NCI-H2107 (cell line): ENCODE measurements at places on chromosomes 12 and 14.

DNA sequence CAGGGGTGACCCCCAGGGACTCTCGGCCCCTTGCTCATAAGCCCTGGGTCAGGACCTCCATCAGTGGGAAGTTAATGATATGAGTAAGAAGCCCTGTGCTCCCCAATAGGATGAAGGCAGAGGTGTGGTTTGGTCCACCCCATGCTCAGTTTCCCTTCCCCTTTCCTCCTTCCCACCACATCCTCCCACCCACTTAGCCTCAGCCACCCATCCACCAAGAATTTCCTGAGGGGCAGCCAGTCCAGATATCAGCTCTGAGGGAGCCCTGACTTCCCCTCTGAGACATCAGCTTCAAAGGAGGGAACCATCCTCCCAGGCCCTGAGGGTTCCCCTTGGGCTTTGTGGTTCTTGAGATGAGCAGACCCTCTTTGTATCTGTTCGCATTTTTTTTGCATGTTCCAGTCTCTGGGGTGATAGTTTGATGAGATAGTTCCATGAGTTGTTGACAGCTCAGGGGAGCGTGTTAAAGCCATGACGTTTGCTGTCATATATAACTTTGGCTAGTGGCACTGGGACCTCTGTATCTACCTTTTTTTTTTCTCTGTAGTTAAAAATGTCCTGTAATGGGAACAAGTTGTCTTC, 71.2 kb downstream of the LGMN start:
- no peak for DNase-seq

- DNase-seq: no peak
Observed at GRCh38 chr12:94223842-94224241, 75.5 kb downstream of the PLXNC1 start.

GRCh38 chr14:51479584-51480325, 172.0 kb upstream of the FRMD6 start:
- DNase-seq: no peak

- no peak for DNase-seq
Observed at GRCh38 chr12:111976860-111977259, 36.1 kb downstream of the TMEM116 start.

DNA sequence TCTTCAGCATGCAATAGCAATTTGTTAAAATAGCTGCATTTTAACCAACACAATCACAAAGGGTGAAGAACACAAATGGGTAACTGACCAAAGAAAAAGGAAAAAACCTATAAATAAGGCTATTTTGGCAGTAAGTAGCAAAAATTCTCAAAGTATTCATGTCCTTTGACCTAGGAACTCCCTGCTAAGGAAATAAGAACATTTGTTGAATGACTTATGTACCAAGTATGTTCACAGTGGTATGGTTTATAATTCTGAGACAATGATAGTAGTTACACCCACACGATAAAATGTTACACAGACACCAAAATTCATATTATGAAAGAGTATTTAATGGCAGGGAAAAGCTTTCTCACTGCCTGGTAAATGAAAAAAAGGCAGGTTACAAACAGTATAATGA, 16.9 kb downstream of the CCDC88C start:
- DNase-seq: no peak

DNA sequence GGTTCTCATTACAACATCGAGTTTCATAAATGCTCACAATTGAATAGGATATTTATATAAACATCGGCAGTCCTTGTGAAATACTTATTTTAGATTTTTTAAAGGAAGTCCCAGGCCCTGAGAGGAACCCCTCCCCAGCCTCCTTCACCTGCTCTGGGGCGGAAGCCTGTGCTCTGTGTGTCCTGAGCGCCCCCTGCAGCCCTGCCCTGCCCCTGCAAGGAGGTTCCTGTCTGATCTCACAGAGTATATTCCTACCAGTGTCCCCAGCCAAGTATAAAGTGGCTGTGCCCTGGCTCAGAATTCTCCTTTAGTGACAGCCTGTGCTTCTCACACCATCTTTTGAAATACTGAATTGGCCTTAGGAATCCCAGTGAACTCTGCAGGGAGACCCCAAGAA, 659.5 kb downstream of the TMEM121 start:
- no peak for DNase-seq

- DNase-seq: no peak
Observed at GRCh38 chr14:95301527-95302187, 18.1 kb downstream of the CLMN start.

DNA sequence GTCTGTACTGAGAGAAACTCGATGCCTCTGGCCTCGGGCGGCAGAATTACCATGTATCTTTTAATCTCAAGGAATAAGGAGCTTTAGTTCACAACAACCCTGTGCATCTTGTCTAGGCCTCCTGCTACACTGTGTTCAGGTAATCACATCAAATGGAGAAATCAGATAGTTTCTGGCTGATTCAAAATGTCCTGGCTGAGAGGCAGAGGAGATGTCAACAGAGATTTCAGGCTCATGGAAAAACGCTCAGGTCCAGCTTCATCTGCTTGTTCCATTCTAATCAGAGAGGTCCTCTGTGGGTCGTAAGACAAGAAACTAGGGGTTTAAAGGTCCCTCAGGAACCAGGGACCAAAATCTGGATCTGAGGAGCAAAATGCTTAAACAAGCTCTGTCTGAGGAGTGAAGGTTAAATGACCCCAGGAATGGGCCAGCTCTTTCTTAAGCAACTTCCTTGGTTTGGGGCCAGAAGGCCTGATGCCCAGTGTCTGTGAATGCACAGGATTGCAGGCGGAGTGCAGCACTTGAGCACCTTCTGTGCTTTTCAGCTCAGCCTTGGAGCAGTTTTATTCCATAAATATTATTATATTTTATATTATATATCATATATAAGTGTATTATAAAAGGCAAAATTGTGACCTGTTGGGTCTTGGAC, 170.2 kb upstream of the PRICKLE1 start:
- DNase-seq: no peak

DNA sequence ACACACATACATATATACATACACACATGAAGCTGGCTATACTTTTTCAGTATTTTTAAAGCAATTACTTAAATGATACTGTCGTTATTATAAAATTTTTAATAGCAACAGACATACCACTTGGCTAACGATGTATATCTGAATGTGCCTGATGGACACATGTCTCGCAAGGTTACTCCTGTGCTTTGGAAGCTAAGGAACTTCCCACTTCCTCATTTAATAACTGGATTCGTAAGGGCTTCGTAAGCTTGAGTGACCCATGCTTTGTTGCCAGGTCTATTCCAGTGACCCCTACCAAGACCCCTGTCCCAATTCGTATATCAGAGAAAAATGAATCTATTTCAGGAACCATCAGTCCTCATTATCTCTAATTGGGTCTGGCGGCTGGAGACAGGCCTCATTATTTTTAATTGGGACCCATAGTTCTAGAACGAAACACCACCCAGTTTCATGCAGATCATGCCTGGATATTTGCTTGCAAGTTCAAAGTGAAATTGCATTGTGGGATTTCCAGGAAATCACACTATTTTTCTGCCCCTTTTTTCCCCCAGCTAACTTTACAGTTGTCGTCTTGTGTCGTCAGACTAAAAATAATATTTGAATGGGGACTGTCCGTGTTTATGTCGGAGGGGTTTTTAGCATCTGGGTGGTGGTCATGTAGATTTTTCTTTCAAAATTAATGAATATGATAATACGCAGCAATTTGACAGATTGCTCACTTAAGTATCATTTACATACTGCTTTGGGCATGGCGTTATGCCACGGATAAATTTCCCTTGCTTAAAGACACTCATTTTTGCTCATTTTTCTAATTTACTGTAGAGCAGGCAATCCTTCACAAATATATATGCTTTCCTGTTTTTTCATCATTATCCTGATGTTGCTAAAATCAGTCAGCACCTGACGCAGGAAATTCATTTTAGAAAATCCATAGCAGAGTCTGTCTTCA, 17.1 kb upstream of the MYO1H start:
- DNase-seq: no peak

DNA sequence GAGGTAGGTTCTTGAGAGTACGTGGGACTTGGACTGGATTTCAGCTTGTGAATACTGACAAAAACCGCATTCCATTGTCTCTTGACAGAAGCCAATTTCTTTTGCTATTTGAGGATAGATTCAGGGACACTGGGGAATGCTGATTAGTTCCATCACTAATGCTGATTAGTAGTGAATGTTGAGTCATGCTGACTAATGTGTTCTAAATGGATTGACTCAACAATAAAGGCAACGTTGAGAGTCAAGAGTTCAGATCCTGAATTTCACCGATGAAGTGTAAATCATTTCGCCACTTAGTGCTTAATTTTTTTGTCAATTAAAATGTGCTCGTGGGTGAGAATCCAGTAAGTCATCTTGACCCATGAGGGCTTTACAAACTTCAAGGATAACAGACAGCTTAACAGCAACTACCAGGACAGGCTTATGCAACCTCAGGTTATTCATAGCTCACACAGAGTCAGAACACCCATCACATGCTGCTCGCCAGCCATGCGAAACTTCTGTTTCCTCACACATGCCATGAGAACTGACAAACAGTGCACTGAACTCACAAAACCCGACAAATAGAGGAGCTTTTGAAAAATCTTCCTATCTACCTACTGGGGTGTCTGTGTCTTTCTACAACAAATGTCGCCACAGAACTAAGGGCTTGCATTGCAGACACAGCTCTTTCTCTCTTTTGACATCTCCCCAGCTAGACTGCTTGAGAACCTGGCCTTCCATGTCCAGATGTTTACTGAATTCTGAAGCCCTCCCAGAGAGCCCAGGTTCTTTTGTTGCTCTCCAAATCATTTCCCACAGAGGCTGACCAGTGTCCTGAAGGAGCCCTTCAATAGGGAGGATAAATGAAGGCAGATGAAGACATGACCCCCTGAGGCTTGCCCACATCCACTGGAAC, 316.4 kb downstream of the ZFP36L1 start:
- DNase-seq: no peak

GRCh38 chr12:125742413-125742812, 677.2 kb downstream of the AACS start:
- no peak for DNase-seq

DNA sequence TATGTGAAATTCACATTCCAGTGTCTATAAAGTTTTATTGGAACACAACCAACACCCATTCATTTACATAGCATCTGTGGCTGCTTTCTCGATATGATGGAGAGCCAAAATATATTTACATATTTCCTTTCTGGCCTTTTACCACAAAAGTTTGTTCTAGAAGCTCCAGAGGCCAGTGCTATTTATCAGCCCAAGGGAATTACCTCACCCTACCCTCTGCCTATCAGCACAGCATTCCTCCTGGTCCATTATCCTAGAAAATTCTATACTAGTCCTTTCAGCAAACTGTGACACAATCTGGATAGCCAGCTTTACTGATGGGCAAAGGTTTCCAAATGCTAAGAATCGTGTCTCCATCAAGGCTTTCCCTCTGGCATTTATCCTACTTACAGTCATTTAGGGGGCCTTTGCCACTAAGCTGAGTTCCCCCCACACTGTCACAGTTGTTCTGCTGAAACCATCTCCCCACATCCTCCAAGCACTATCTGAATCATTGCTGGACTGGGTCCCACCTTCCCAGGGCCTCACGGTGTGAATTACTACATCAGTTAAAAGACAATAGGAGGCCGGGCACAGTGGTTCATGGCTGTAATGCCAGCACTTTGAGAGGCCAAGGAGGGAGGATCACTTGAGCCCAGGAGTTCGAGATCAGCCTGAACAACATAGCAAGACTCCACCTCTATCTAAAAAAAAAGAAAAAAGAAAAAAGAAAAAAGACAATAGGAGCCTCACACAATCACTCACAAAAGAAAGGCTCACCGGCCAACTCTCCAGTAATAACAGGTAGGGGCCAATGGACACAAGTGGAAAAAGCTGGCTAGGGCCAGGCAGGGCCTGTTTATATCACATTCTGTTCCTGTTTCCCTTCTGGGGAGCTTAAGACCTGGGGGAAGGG, 12.1 kb downstream of the SYNE3 start:
- no peak for DNase-seq

GRCh38 chr14:42322531-42323284, 716.0 kb downstream of the LRFN5 start:
- no peak for DNase-seq

GRCh38 chr12:9866860-9867269, 2.3 kb downstream of the CLEC2B start:
- no peak for DNase-seq

- DNase-seq: no peak
Observed at GRCh38 chr14:103290056-103290455, 44.0 kb upstream of the EIF5 start.

- no peak for DNase-seq
Observed at GRCh38 chr14:85634205-85634604, 104.3 kb downstream of the FLRT2 start.

DNA sequence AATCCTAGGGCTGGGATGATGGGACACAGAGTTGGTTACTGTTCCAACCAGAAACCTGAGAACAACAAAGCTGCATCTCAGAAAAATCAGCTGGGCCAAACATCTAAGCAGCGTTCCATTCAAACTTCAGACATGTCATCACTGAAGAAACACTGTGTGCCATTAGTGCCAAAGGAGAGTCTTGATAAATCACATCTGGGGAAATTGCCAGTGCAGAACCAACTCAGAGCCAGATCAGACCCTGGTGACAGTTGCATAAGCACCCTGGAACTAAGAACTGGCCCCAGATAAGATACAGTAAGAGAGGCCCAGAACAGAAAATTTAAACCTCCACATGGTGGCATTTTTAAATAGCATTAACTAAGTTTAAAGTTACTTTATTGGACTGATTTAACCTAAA, 482.8 kb downstream of the PRKD1 start:
- DNase-seq: no peak

GRCh38 chr14:35883677-35884293, 57.6 kb downstream of the BRMS1L start:
- DNase-seq: peak; percentile 27

- no peak for DNase-seq
Observed at GRCh38 chr14:20412411-20412810, 890 bp downstream of the TEP1 start.

DNA sequence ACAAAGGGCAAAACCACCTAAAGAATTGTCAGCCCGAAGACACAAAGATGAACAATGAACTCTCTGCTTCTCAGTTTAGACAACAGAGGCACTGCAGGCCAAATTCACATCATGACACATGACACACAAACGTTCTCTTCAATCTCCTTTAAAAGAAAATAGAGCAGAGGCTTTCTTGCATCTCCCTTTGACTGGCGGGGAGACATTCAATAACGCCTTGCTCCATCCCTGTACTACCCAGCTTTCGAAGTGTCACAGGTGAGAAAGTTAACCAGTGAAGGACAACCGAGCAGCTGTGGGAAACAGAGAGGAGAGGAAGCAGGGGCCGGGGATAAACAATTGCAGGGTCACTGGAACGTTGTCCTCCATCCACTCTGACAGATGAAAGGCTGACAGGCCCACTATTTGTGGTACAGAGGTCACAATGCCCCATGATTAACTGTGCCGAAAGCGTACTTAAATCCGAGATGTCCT, 130.8 kb downstream of the PHLDA1 start:
- DNase-seq: no peak

GRCh38 chr12:16246264-16246663, 31.2 kb downstream of the SLC15A5 start:
- no peak for DNase-seq

- peak; percentile 65 for DNase-seq
Observed at GRCh38 chr14:93219103-93219726, 12.2 kb downstream of the UBR7 start.

- no peak for DNase-seq
Observed at GRCh38 chr14:104462651-104463630, 116.6 kb upstream of the C14orf180 start.
